ENCODE measurements at places on chromosomes 3 and 15.

GRCh38 chr15:99433026-99433756 lies 132.6 kb upstream of the MEF2A start:
- no peak for DNase-seq

DNA sequence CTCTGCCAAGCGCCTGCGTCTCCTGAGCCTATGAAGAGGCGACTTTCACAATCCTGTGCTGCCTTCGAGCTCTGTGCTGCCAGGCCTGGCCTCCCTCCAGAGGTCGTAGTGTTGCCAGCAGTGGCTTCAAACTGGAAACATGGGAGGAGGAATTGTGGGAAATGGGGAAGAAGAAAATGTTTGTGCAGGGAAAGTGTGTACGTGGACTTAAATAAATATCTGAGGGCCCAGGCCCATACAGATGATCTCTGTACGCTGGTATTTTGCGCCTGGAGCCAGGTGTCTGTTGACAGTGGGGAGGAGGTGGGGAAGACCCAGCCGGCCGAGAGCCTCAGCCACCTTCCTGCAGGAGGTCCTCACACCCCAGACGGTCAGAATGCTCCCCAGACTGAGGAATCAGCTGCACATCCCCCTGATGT lies 44.6 kb downstream of the ZBTB38 start:
- DNase-seq, result no peak

GRCh38 chr3:171615281-171615680 lies 155.1 kb upstream of the TNIK start:
- no peak for DNase-seq

DNA sequence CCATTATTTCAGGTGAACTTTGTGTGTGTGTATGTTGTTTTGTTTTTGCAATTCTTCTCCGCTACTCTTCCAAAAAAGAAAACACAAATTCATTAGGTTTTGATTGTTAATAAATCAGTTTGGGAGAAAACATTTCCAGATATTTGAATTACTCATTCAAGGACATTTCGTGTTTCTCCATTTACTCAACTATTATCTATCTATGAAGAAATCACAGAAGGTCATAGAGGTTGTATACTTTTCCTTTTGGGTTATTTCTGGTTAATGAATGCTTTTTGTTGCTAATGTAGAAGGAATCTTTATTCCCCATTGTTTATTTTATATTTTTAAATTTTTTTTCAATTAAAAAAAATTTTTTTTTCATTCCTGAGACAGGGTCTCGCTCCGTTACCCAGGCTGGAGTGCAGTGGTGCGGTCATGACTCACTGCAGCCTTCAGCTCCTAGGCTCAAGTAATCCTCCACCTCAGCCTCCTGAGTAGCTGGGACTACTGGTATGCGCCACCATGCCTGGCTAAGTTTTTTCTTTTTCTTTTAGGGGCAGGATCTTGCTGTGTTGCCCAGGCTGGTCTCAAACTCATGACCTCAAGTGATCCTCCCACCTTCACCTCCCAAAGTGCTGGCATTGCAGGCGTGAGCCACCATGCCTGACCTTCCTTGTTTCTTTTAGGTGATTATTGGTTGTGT lies 28.4 kb downstream of the IGF1R start:
- no peak for DNase-seq

DNA sequence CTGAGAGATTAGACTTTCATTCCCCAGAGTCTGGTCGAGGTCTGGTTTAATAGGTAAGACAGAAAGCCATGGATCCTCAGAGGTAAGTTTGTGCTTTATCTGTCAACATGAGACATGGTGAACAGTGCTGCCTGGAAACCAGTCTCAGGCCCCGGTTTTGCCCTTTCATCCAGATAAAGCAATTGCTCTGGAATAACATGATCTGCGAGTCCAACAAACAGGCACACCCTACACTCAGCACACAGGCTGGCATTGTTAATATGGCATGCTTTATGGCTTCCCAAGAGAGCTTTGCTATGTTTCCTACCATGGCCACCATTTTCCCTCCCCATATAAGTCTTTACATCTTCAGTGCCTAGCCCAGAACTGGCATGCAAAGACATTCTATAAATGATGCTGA lies 30.1 kb upstream of the MNS1 start:
- DNase-seq, result no peak

- DNase-seq, result no peak
Observed at GRCh38 chr3:4060064-4060463, 243.1 kb upstream of the SETMAR start.

DNA sequence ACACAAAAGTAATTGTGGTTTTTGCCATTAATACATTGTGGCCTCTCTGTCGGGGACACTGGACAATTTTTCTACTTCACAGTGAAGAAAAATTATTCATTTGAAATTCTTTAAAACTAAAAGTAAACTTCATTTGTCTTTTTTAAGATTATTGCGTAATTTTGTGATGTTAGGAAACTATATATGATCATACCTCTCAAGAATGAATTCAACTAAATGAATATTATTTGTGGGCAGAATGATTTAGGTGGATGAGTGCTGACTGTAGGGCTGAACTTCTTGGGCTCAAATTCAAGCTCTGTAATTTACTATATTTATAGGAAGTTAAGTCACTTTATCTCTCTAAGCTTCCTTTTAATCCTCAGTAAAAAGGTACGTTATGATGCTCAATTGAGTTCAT lies 441.2 kb downstream of the ROBO1 start:
- no peak for DNase-seq

DNA sequence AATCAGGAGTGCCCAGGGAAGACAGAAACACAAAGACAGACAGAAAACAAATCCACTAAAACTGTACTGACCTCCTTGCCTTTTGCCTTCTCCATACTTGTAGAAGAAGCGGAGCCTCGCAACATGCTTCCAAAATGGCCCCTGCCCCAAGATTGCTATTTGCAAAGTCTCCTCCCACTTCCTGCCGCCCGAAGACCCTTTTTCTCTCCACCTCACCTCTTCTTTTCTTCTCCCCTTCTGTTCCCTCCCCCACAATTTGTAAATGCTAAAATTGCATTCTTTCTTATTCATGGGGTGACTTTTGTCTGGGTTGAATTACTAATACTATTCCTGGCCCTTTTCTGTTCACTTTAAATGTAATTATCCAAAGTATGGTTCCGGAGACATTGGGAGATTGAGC lies at the start of gene DPPA4:
TSS of gene DPPA4 (minus strand) at position 154 of the 400 bp plus-strand sequence. CDS start at position 125, 29 bp downstream.
- DNase-seq, result no peak

- DNase-seq, result no peak
Observed at GRCh38 chr3:145170121-145170520, 990.9 kb downstream of the PLOD2 start.

- DNase-seq, result no peak
Observed at GRCh38 chr3:113606539-113607218, 74.3 kb downstream of the SIDT1 start.

GRCh38 chr3:125318871-125319270 lies 56.3 kb downstream of the ZNF148 start:
- no peak for DNase-seq

DNA sequence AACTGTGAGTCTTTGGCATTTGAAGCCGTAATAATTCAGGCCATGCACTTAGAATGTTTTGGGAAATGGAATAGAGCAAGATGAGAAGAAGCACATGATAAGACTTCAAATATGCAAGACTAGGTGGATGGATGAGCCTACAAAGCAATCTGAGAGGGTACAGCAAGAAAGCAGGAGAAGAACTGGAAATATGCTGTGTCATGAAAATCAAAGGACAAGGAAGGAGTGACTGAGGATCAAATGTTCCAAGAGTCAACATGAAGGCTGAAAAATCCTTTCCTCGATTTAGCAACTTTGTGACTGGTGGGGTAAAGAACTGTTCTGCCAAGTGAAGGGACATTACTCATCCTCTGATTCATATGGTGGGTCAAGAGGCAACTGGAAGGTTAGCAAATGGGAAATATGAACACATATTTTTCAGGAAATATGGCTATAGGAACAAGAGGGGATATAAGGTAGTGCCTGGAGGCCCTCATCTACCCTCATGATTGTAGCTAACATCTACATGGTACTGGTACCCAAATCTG lies 803.7 kb upstream of the ARRDC4 start:
- DNase-seq, result no peak

GRCh38 chr3:31819441-31819840 lies 161.6 kb downstream of the OSBPL10 start:
- DNase-seq, result no peak

DNA sequence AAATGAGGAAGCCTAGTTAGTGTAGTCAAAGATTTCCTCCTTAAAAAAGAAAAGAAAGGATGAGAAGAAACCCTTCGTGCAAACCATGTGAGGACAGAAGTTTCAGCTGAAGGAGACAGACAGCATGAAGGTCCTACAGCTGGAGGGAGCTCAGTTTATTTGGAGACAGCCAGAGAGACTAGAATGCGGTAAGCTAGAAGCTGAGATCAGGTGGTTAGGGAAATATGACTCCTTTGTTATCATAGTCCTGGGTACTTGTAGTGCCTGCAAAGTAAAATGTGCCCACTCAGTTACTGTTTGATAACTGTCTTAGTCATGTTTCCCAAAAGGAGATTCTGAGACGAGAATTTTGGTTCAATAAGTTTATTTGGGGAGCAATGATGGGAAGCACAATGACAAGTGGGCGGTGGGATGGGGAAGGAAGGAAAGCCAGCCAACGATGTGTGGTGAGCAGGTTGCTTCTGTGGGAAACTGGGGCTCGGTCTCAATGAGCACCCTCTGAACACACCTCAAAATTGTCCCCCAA lies 178.8 kb upstream of the SNTN start:
- no peak for DNase-seq

All from activated naive CD4-positive, alpha-beta T cell (primary cell).